ENCODE measurements at places on chromosomes 6 and 20.

- DNase-seq, result no peak
Measured at GRCh38 chr6:7705483-7705882, 20.4 kb upstream of the BMP6 start.

GRCh38 chr6:27502508-27503435 is 29.9 kb upstream of the ZNF184 start:
- peak; percentile 73 for DNase-seq

DNA sequence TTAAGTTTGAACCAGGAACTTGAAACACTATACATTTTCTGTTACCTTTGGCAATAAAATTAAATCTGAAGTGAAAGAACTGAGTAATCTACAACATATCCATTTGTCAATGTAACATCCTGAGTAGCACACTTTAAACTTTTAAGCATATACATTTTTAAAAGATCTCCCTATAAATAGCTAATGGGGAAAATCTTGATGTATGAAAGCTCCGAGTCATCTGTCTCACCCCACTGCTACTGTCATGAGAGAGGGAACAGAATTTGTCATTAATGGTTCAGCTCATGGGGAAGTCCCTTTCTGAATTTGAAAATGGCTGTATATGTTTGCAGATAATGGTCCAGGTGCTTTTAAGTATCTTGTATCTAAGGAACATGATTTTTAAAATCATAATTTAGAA is 55.2 kb upstream of the NOX3 start:
- no peak for DNase-seq

DNA sequence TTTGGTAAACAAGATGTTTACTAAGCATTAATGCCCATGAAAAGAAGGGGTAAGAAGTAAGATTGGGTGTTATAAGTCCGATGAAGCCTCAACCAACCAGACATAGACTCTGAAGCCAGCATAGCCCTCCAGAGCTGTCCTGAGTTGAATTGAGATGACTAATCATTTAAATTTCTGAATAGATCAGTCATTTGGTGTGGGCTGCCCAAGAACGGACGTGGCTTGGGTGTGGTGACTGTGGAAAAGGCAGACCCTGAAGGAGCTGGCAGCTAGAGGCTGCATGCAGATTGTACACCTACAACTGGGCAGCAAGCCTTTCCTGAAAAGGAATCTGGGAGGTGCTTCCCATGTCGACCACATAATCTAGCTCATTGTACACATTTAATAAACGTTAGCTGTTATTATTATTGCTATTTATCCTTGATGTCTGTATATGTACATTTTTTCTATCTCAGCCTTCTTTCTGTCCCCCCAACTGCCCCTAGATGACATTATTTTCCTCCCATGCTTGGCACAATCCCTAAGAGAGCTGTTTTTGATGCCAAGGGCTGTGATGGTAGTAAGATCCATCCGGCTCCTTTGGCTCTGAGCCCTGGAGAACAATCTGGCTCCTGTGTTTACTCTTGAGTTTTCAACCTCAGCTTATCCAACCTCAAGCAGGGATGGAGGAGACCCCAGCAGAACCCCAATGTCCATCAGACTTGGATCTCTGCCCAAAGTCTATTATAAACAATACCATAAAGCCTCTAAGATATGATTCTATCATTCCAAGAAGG is 57.6 kb upstream of the JAG1 start:
- DNase-seq, result no peak

- DNase-seq, result no peak
Measured at GRCh38 chr20:53786071-53786444, 192.4 kb upstream of the ZNF217 start.

GRCh38 chr6:150606647-150607328 is 7.1 kb downstream of the PLEKHG1 start:
- no peak for DNase-seq

GRCh38 chr6:98779618-98780017 is 54.8 kb upstream of the POU3F2 start:
- no peak for DNase-seq

- DNase-seq, result peak; percentile 31
Measured at GRCh38 chr20:51420111-51420510, 122.4 kb downstream of the NFATC2 start.

GRCh38 chr6:111686249-111686931 is 80.7 kb upstream of the TRAF3IP2 start:
- DNase-seq, result no peak

DNA sequence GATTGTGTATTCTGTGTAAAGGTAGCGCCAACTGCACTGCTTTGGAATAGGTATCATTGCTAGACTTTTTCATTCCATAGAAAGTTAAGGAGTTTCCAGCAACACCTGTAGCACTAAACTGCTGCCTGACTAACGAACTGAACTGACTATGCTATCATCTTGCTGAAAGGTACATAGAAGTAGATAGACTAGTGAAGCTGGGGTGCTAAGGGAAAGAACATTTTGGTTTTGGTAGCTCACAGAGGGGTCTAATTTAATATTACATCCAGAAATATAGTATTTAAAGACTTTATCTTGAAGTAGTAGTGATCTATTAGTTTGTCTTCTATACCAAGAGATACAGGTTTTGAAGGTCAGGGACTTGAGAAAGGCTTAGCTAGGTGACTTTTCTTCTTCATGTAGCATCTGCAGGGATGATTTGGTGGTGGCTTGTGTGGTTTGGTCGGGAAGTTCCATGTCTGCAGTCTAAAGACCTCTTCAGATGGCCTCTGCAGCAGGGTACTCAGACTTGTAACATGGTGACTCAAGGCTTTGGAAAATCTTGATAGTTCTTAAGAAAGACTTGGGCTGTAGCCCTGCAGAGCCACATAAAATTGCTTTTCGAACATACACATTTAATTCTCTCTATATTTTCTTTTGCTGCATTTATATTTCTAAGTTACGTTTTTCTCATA is 10.2 kb downstream of the SENP6 start:
- DNase-seq, result peak; percentile 31

DNA sequence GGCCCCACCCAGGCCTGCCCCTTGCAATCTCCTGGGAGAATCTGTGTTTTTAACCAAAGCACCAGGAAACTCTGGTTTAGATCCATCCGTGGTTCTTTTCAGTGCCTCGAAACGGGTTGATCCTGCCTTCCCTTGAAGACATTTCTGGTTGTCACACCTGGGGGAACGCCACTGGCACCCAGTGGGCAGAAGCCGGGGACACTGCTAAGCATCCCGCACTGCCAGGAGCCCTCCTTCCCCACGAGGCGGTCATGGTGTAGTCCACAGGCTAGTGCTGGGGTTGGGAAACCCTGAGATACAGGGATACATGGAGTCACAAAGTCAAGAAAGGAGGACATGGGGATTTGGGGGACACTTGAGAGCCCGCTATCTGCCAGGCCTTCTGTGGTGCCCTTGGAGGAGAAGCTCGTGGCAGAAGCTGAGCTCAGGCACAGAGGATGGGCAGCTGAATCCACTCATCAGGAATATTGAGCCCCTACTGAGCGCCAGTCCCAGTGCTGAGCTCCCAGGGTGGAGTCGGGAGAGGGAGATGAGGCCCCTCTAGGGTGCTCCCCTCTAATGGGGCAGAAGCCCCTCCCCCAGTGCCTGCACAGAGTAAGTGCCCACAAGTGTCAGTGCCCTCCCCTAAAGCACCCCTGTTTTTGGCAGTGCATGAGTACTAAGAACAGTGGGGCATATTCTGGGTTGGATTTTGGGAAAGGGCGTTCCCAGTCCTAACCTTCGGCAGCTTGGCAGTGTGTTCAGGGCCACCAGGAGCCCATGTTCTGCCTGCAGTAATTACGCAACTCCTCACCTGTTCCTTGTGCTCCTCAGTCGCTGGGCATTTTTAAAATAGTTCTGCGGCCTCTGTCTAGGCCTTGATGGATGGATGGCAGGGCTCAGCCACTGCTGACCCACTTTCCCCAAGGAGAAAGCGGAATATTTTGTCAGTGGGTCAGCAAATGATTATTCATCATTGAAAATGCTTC is 25.6 kb upstream of the PHACTR3 start:
- no peak for DNase-seq

DNA sequence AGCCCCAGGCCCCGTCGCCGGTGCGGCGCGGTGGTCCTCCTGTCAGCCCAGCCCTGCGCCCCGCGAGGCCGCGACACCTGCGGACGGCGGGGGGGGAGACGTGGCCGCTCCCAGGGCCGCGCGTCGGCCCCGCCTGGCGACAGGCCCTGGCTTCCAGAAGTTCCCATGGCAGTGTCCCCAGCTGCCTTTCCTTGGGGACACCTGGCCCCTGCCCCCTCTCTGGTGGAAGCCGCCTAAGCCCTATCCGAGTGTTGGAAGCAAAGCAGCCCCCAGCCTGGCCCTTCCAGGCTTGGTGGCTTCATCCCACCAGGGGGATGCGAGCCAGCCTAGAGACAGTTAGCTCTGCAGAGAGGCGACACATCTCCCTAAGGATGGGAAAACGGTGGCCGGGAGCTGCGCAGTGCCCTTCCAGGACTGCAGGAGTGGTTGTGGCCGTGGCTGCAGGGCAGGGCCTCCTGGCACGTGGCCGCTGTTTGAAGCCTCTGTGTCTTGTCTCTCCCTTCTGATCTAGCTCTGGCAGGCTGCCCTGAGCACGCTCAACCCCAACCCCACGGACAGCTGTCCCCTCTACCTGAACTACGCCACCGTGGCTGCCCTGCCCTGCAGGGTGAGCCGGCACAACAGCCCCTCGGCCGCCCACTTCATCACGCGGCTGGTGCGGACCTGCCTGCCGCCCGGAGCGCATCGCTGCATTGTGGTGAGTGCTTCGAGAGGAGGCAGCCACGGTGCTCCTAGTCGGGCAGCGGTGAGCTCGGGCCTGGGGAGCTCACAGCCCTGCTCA is 816 bp downstream of the NPEPL1 start:
- no peak for DNase-seq
